ENCODE measurements at places on chromosomes 13 and 19.

- DNase-seq = no peak
These were observed 16.7 kb downstream of the FAM216B start for GRCh38 chr13:42798118-42798517.

DNA sequence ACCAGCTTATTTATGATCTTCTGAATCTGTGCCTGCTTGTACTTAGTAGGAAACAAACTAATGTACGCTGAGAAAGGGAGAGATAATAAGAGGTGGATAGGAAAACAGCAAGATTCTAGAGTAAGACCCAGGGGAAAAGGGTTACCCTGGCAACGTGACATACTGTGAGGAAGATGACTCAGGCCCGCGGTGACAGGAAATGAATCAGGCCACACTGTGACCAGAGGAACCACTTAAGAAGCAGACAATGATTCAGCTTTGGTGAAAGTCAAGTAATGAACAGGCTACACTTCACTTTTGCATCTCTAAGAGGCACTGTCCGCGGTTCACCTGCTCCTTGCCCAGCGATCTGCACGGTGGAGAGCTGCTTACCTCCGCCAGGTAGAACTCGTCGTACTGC, 158.2 kb downstream of the NALCN start:
- peak; percentile 23 for DNase-seq

GRCh38 chr13:75250526-75251178, 231.3 kb downstream of the TBC1D4 start:
- DNase-seq = peak; percentile 36

DNA sequence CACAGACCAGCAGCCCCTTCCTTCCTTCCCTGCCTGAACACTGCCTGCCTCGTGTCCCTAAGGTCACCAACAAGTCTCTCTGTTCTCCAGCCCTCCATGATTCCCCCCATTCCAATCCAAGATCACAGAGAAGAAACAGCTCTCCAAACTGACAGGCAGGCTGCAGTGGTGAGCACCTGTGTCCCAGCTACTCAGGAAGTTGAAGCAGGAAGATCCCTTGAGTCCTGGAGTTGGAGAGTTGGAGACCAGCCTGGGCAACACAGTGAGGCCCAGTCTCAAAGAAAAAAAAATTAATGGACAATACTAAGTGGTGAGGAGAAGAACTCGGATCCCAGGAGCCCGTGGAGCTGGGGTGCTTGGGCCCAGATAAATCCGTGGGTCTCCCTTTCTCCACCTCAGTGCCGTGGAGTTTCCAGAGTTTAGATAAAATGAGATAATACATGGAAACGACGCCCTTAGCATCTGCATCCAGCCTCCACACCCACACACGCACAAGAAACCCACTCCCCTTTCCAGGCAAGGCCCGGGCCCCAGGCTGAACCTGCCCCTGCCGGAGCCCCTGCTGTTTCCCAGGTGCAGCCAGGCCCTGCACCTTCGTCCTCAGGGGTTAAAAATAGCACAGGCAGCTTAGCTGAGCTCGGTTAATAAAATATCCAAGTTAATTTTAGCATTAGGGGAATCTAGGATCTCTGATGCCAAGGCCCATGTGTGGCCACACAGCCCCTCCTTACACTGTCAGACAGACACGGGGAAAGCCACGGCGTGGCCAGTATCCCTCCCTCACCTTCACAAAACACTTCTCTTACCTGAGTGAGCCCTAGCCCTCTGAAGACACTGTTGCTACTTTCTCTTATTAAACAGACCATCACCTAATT, 4.7 kb downstream of the RASA3 start:
- no peak for DNase-seq

- DNase-seq = no peak
These were observed 20.9 kb downstream of the POU2F2 start for GRCh38 chr19:42111384-42111783.

DNA sequence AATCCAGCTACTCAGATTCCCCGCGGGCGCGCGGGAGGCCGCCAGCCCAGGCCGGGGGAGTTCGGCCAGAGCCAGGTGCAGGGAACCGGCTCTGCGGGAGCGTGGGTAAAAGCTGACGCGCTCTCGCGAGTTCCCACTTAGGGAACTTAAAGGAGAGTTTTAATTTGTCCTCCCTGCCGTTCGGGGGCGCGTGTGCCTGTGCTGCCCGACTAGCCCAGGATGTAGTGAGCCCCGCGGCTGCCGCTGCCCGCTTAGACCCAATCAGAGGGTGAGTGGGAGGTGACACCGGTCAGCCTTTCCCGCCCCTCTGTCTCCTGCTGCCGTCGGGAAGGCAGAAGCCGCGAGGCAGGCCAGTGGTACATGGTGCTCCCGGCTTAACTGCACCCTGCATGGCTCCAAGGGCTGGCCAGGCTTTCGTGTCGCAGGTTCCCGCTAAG, 36.0 kb upstream of the NEK3 start:
- DNase-seq = peak; percentile 70

DNA sequence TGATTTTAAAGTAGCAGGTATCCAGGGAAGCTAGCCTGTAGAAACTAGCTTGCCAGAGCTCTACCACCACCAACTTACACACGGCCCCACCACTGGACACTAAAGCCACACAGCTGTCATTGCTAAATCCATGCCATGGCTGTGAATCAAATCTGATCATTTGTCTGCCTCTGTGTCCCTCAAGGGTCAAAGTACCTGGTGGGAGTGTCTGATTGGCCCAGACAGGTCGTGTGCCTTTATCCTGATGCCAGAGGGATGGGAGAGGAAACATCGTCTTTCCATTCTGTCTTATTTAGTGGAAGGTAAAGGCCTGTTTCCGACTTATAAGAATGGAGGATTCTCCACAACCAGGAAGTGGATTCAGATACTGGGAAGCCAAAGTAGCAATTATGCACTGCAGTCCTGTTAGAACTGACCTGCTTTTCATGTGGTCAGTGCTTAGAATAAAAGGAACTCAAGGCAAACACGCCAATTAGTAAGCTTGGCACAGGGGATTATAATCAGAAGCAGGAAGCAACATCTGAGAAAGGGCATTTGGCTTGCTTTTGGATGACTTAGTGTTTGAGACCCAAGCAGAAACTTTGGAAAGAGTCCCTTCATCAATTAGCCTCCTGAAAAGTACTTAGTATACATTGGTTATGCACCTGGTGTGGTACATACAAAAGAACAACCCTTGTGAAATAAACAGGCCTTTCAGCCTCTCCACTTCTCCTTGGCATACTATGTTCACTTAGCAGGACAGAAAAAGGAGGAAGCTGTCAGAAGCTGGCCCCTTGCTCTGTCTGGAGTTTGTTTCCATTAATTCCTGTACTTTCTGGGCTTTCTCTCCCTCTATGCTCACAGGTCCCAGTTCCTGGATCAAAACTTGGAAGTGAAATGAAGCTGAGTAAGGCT, 192.4 kb downstream of the NUFIP1 start:
- DNase-seq = no peak

GRCh38 chr13:26829716-26830115, 69.1 kb upstream of the GPR12 start:
- DNase-seq = no peak

- peak; percentile 27 for DNase-seq
These were observed 33.0 kb downstream of the GJA3 start for GRCh38 chr13:20127562-20128458.

DNA sequence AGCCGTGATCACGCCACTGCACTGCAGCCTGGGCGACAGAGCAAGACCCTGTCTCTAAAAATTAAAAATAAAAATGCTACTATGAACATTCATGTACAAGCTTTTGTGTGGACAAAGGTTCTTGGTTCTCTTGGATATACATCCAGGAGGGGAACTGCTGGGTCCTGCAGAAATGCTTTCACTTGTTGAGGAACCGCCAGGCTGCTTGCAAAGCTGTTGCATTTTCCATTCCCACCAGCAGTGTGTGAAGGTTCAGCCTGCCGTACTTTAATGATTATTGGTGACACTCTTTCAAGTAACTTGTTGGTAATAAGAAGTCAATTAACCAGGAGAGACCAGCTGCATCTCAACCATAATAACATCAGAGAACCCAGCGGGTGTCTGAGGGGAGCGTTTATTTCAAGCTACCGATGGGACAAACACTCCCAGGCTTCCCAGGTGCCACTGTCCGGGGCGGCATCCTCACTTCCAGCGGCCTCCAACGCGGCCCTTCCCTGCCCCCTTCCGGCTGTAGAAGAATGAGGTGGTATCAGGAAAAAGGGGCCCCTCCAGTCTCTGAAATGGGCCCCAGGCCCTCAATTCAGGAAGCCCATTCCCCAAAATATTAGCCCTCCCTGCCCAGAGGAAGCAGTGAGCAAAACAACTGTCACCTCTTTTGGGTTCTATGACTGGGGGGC, 15.2 kb upstream of the PPP1R12C start:
- no peak for DNase-seq

GRCh38 chr13:46831588-46832194, 34.7 kb upstream of the ESD start:
- peak; percentile 23 for DNase-seq

- DNase-seq = no peak
These were observed 126.5 kb downstream of the ZNF536 start for GRCh38 chr19:30498707-30499106.

DNA sequence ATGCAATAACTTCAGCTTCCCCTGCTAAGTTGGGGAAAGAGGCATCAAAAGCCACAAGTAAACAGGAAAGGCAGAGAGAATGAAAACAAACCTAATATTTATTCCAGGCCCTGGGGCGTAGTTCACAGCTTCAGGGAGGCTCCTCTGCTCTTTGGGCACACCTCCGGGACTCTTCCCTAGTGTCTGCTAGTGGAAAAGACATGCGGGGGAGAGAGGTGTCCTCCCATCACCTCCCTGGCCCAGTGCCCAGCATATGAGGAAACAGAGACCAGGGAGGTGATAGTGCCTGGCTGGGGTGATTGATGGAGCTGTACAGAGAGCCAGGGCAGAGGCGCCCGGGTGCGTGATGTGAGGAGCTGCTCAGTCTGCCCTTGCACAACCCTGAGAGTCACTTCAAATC, 71.0 kb downstream of the RASL11A start:
- DNase-seq = no peak

DNA sequence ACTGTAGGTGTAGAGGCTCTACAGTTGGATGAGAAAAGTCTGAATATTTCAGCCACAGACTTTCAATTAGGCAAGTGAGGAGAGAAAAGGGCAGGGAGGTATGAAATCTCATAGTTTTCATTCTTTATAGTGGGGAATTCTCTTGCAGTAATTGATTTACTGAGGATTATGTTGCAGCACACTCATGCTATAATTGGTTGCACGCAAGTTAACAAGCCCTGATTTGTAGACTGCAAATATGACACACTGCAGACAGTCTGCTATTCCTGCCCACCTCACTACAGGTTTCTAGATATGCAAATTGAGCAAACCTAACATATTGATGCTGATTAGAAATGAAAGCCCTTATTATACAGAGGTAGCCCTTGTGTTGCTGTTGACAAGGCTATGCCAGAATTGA, 139.4 kb downstream of the LHFPL6 start:
- no peak for DNase-seq

GRCh38 chr13:59950266-59950665, 213.5 kb downstream of the DIAPH3 start:
- DNase-seq = no peak

DNA sequence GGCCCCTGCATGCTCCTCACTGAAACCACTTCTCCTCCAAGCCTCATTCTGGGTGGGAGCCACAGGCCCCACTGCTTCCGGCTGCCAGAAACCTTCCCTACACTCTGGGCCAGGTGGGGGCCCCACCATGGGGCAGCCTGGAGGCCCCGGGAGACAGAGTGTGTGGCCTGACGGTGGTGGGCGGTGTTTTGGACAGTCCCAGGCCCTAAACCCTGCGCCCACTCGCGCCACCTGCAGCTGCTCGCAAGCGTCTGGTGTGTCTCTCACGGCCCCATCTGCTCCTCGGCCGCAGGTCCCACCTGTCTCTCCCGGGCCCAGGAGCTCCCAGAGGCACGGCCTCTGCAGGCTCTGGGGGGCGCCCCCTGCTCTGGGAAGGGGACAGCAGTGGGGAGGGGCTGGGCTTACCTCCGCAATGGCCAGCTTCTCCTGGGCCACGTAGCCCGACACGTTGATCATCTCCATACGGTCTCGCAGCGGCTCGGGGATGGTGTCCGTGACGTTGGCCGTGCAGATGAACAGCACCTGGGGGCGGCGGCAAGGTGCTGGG, 5.6 kb downstream of the RPL36 start:
- DNase-seq = no peak

DNA sequence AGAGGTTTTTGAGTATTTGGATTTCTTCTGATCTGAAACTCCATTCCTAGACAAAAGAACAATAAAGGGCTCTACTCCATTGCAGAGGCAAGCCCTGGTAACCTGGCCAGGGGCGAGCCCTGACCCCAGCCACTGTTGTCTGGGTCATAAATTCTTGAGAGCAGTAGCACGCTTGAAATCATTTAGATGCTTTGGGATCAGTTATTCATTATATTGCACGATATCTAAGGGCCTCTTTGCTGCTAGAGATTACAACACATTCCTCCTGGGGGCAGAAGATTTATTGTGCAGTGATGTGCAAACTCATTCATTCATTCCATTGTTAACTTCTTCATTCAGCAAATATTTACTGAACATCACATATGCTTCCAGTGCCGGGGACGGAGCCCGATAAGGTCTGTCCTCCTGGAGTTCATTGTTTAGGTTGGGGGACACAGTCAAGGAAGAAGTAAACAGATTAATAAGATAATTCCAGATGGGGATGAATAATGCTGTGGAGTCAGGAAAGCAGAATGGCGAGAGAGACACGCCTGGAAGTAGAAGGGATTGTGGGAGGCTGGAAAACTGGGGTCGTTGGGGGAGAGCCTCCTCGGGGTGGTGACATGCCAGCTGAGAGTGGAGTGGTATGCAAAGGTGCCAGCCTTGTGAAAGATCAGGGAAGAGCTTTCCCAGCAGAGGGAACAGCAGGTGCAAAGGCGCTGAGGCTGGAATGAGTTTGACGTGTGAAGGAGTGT, 34.9 kb downstream of the SIPA1L3 start:
- DNase-seq = no peak

DNA sequence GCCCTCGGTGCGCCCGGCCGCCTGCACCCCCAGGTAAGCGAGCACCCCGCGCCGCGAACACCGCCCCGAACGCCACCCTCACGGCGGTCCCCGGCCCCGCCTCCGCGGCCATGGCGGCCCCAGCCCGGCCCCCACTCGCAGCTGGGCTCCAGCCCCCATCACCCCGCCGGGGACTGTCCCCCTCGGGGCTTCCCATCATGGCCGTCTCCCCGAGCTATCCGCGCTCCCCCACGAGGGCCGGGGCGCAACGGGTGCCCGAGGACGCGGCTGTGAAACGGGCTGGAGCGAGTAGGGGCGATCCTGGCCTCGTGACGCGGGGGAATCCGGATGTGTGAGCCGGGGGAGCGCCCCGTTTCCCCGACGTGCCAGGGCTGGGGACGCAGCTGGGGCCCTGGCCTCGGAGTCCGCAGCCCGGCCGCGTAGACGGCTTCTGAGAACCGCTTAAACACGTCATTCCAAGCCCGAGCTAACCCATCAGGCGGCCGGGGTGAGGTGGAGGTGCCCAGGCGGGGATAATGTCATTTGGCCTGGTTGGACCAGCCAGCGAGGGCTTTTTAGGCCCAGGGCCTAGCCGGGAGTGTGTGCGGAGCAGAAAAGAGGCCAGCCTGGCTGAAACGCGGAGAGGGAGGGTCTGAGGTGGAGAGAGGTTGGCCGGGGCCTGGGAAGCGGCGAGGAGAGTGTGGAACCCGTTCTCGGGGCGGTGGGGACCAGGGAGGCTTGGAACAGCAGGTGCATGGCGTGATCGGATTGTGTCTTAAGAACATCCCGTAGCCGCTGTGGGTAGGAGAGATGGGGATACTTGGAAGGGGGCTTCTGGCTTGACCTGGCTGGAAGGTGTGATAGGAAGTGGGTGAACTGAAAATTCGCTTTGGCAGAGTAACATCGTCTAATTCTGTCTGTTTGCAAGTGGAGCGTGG, 550 bp downstream of the CERS4 start:
- DNase-seq = no peak
